Nephron progenitor cell (in vitro differentiated cells): ENCODE measurements at places on chromosomes 3 and 15.

DNA sequence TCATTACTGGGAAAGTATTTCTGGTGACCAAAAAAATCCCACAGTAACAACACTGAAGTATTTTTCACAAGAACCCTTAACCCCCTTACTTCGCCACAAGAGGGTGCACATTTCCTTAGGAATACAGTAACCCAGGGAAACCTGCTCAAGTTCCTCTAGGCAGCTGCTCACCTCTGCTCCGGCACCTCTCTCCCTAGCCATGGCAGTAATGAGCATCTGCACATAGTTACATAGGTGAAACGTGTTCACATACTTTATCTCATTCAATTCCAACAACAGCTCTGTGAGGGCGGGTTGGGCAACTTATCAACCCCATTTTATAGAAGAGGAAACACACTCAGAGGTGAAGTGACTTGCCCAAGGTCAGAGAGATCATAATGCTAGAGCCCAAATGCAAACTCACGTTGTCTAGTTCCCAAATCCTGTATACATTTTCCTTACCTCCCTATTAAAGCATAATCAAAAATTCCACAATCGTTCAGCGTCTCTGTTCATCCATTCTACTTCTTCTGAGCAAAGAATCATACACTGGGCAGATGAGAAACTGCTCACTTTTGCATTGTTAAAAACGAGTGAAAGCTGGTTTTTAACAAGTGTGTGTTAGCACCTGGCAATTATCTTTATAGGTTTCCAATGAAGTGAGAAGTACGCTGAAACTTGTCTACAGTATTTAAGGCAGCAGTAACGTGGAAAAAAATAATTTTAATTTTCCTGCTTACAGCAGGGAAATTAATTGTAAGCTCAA, 90.7 kb downstream of the IGF2BP2 start:
- H3K27ac ChIP-seq = peak overlapping the region; percentile 72
- peak; percentile 30 for DNase-seq
- H3K4me3 ChIP-seq = no peak overlapping the region
- H3K36me3 ChIP-seq = peaks cover 20% of the 10 kb centered on the region

DNA sequence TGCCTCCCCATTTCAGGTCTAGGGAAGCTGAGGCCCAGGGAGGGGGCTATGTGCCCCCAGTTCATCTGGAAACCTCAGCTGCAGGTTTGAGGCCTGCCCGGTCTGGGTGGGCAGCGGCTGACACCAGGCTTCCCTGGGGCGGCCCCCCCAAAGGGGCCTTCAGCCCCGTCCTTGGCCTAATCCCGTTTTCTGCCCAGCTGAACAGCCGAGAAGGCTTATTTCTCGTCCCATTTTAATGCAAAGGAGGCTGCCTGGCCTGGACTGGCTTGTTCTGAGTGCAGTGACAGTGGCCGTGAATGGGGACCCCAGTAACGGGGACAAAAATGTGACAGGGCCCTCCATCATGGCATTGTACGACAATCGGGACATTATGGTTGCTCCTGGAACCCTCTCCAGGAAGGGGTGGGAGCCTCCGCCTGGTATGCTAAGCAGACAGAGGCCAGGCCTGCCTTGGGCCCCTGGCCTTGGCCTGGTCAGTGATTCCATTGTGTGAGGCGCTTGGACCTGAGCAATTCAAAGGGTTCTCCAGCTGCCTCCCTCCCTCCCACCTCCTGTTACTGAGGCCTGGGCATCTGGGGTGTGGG, 93.9 kb downstream of the WNT7A start:
- no peaks in the 10 kb centered on the region for H3K36me3 ChIP-seq
- no peak overlapping the region for H3K4me3 ChIP-seq
- H3K27ac ChIP-seq = no peak overlapping the region
- DNase-seq = no peak
- H3K4me1 ChIP-seq = peaks cover 29% of the 10 kb centered on the region

DNA sequence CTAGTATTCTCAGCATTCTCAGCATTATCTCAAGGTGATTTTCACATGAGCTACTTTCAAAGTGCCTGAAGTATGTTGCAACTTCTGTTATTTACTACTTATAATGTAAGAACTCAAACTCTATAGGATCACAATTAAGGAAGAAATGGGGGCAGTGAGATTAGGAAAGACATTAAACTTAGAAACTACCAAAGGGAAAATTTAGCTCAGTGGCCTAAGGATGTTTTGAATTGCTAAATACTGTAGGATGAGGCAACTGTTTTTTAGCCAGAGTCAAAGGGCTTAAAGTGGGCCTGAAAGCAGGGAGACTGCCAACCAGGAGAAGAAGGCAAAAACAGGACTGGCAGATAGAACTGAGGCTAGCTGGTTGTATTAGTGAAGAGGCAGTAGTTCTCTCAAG, 55.5 kb upstream of the MBNL1 start:
- H3K27ac ChIP-seq = no peak overlapping the region
- peaks cover 5% of the 10 kb centered on the region for H3K4me1 ChIP-seq
- no peaks in the 10 kb centered on the region for H3K36me3 ChIP-seq
- peaks cover 3% of the 10 kb centered on the region for H3K27me3 ChIP-seq
- no peak for DNase-seq
- H3K4me3 ChIP-seq = no peak overlapping the region

DNA sequence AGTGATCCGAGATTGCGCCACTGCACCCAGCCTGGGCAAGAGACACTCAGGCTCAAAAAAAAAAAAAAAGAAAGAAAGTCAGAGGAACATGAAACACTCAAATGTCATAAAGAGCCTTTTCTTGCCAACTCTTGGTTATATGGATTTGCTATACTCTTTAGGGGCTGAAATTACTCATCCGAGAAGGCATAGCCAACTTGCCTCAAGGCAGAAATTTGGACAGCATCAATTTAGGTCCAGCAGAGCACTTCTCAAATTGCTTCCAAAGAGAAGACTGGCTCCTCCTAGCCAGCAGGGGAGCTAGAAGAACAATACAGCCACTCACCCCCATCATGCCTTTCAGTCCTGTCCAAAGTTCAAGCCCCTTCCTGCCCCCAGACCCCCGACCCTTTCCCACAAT, 43.8 kb downstream of the OSBPL10 start:
- H3K4me3 ChIP-seq = no peak overlapping the region
- DNase-seq = no peak
- H3K27me3 ChIP-seq = no peaks in the 10 kb centered on the region
- peaks cover 40% of the 10 kb centered on the region for H3K4me1 ChIP-seq
- no peak overlapping the region for H3K27ac ChIP-seq

- peaks cover 14% of the 10 kb centered on the region for H3K27me3 ChIP-seq
- peak; percentile 25 for DNase-seq
- peak overlapping the region; percentile 99 for H3K27ac ChIP-seq
- H3K4me1 ChIP-seq = peaks cover 24% of the 10 kb centered on the region
Measured at GRCh38 chr15:37099319-37100108, 835 bp downstream of the MEIS2 start.

GRCh38 chr15:85421116-85421925, 40.9 kb downstream of the AKAP13 start:
- peaks cover 5% of the 10 kb centered on the region for H3K4me1 ChIP-seq
- H3K36me3 ChIP-seq = peaks cover 56% of the 10 kb centered on the region
- H3K27me3 ChIP-seq = no peaks in the 10 kb centered on the region
- H3K27ac ChIP-seq = no peak overlapping the region

GRCh38 chr15:89442671-89443307, 53.6 kb downstream of the RHCG start:
- peak; percentile 84 for DNase-seq
- no peaks in the 10 kb centered on the region for H3K36me3 ChIP-seq
- peaks cover 37% of the 10 kb centered on the region for H3K4me1 ChIP-seq
- H3K4me3 ChIP-seq = no peak overlapping the region
- H3K27me3 ChIP-seq = peaks cover 45% of the 10 kb centered on the region

GRCh38 chr3:179528772-179529171, 34.0 kb upstream of the ACTL6A start:
- H3K27me3 ChIP-seq = peaks cover 4% of the 10 kb centered on the region
- no peak overlapping the region for H3K27ac ChIP-seq
- DNase-seq = no peak
- H3K36me3 ChIP-seq = peaks cover 10% of the 10 kb centered on the region
- no peak overlapping the region for H3K4me3 ChIP-seq

DNA sequence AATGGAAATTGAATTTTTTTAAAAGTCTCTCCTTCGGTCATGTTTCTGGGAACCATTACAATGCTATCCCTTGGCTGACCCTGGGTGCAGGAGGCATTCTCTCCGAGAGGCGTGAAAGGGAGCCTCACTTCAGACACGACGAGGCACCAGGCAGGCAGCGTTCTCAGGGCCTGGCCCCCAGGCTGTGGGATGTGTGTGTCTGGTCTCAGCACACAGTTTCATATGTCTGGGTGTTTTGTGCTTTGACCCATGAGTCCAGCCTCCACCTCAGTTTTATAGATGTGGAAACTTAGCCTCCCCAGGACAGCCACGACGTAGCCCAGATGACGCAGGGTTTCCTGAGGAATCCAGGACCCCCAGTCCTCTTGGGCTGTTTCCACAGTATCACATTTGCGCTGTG, 34.0 kb downstream of the FGD5 start:
- peaks cover 24% of the 10 kb centered on the region for H3K4me1 ChIP-seq
- no peak for DNase-seq
- H3K36me3 ChIP-seq = no peaks in the 10 kb centered on the region
- H3K27me3 ChIP-seq = peaks cover 7% of the 10 kb centered on the region
- no peak overlapping the region for H3K27ac ChIP-seq

- no peak for DNase-seq
- no peaks in the 10 kb centered on the region for H3K4me1 ChIP-seq
- no peak overlapping the region for H3K27ac ChIP-seq
- peaks cover 5% of the 10 kb centered on the region for H3K27me3 ChIP-seq
Measured at GRCh38 chr15:39312984-39313383, 267.9 kb upstream of the THBS1 start.

GRCh38 chr3:172020763-172021162, 18.6 kb upstream of the FNDC3B start:
- no peak overlapping the region for H3K27ac ChIP-seq
- H3K36me3 ChIP-seq = no peaks in the 10 kb centered on the region
- no peak for DNase-seq
- H3K27me3 ChIP-seq = no peaks in the 10 kb centered on the region
- no peaks in the 10 kb centered on the region for H3K4me1 ChIP-seq
- no peak overlapping the region for H3K4me3 ChIP-seq

DNA sequence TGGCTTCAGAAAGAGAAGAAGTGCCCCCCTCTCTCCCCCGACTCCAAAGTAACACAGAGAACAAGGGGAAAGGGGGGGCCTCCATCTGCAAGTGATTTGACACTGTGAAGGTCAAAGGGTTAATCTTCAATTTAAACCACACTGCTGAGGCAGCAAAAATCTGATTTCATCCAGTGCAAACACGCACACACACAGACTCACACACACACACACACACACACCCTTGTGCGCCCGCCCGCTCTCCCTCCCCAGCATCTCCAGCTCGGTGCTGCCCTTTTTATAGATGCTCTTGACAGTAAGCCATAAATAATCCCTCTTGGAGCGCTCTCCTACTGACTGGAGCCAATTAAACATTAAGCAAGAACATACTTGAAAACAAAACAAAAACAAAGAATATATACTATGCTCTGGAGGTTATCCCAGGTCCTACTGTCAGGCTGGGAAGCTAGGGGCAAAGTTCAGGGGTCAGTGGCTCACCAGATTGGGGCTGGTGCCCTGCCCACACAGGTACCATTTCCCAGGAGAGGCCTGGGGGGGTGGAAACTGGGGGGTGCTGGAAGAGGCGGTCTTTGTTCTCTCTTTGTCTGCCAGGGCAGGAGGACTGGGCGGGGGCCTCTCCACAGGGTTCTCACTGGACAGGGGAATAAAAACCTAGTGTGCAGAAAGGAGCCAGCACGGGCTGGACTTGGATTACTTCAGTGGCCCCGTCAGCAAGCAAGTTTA, 16.3 kb downstream of the BMF start:
- peaks cover 46% of the 10 kb centered on the region for H3K36me3 ChIP-seq
- peaks cover 3% of the 10 kb centered on the region for H3K27me3 ChIP-seq

- no peaks in the 10 kb centered on the region for H3K36me3 ChIP-seq
- no peak for DNase-seq
- H3K27me3 ChIP-seq = no peaks in the 10 kb centered on the region
- no peaks in the 10 kb centered on the region for H3K4me1 ChIP-seq
Measured at GRCh38 chr3:26365706-26366105, 256.9 kb upstream of the LRRC3B start.

DNA sequence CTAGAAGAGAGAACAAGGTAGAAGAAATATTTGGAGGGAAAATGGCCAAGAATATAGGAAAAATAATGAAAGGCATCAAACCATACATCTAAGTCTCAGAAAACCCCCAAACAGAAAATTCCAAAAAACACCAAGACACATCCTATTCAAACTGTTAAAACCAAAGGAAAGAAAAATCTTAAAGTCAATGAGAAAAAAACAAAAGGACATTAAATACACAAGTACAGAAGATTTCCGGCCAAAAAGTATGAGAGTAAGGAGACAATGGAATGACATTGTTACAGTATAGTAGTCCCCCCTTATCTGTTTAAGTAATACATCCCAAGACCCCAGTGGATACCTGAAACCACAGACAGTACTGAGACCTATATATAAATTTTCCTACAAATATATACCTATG, 18.8 kb downstream of the CLASP2 start:
- H3K27me3 ChIP-seq = no peaks in the 10 kb centered on the region
- DNase-seq = no peak
- H3K36me3 ChIP-seq = peaks cover 76% of the 10 kb centered on the region
- H3K4me1 ChIP-seq = no peaks in the 10 kb centered on the region

- no peak overlapping the region for H3K27ac ChIP-seq
- no peak overlapping the region for H3K4me3 ChIP-seq
- no peak for DNase-seq
- peaks cover 78% of the 10 kb centered on the region for H3K36me3 ChIP-seq
Measured at GRCh38 chr3:70970171-70970570, 613.4 kb downstream of the FOXP1 start.

DNA sequence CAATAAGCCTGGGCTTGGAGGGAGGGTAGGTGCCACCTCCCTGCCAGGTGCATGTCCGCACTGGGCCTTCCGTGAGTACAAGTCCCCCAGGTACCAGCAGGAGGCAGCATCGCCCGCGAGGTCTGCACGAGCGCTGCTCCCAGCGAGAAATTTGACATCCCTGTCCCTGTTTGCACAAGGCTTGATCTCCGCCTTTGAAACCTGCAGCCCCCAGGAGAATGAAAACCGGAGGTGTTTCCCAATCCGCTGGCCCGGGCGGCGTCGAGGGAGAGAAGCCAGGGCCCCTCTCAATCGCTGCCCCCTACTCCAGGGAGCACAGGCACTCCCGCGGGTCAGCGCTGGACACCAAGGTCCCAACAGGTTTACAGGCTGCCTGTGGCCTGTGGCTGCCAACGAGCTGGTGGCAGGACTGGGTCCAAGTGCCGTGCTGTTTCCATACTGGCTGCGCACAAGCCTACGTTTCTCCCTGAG, 961 bp downstream of the HAPLN3 start:
- H3K4me1 ChIP-seq = peaks cover 38% of the 10 kb centered on the region
- H3K27me3 ChIP-seq = peaks cover 7% of the 10 kb centered on the region
- peak; percentile 80 for DNase-seq
- peaks cover 7% of the 10 kb centered on the region for H3K36me3 ChIP-seq
- peak overlapping the region; percentile 81 for H3K4me3 ChIP-seq

GRCh38 chr3:101646726-101647125, 30.2 kb downstream of the ZBTB11 start:
- no peak overlapping the region for H3K4me3 ChIP-seq
- no peak for DNase-seq
- peaks cover 41% of the 10 kb centered on the region for H3K36me3 ChIP-seq
- H3K27me3 ChIP-seq = peaks cover 3% of the 10 kb centered on the region

- H3K4me1 ChIP-seq = no peaks in the 10 kb centered on the region
- H3K27me3 ChIP-seq = peaks cover 3% of the 10 kb centered on the region
- H3K27ac ChIP-seq = peak overlapping the region; percentile 55
Measured at GRCh38 chr3:168034152-168034928, 61.4 kb downstream of the GOLIM4 start.
